ENCODE measurements at places on chromosomes 13 and 19.

DNA sequence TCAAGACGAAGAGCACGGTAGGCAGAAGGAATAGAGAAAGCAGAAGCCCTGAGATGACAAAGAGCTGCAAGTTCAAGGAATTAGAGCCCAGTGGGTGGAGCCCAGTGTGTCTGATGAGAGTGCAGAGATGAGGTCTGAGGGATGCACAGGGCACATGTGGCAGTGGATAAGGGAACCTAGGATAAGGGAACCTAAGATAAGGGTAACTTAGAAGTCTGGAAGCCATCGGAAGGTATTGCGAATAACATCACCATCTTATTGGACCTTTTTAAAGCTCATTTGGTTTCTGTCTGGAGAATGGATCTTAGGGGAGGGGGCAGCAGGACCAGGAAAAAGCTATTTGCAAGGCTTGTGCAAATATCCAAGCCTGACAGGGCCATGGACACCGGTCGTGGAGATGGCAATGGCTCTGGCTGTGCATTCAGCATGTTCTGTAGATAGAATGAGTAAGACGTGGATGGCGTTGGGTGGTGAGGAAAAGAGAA, 1.3 kb downstream of the FPR3 start:
- no peak for DNase-seq

- DNase-seq = no peak
Measured at GRCh38 chr13:41678249-41678648, 220.9 kb downstream of the RGCC start.

GRCh38 chr19:1453525-1454364, 3.8 kb downstream of the APC2 start:
- DNase-seq = no peak

- DNase-seq = peak; percentile 34
Measured at GRCh38 chr19:47190167-47190727, 40.8 kb downstream of the BBC3 start.

- DNase-seq = no peak
Measured at GRCh38 chr13:105346141-105346775, 1189.2 kb downstream of the EFNB2 start.

- DNase-seq = no peak
Measured at GRCh38 chr13:50170447-50171037, 155.3 kb downstream of the KCNRG start.

DNA sequence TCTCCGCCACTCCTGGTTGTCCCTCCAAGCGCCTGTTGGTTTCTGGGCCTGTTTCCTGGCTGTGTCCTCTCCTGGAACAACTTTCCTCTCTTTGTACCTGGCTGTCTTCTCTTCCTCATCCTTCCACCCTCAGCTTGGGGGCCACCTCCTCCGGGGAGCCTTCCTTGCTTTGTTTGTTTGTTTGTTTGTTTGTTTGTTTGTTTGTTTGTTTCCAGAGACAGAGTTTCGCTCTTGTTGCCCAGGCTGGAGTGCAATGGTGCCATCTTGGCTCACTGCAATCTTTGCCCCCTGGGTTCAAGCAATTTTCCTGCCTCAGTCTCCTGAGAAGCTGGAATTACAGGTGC, 6.6 kb upstream of the TCF3 start:
- DNase-seq = no peak

DNA sequence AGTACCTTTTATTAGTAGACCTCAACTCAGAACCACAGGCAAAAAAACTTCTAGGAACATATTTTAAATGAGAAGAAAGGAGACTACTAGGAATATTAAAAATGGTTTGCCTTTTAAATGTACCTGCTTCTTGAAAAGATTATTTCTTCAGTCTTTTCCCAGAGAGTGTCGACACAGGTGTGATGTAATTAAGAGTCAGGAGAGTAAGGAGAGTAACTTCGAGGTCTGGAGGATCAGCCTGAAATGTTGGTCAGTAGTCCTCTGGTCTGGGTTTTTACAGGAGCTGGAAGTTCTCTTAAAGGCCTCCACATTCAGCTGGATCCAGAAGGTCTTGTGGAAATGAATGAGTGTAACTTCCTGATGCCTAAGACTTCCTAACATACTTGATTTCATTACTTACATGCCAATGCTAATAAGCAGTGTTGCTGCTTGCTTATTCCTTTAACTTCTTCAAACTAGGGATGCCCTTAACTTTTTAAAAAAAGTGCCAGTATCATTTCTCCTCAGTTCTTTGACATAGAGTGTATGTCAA, at the start of gene KCTD4:
TSS of gene KCTD4 (minus strand) at position 345 of the 532 bp plus-strand sequence. CDS start 6,478 bp downstream, outside the sequence.
- no peak for DNase-seq

DNA sequence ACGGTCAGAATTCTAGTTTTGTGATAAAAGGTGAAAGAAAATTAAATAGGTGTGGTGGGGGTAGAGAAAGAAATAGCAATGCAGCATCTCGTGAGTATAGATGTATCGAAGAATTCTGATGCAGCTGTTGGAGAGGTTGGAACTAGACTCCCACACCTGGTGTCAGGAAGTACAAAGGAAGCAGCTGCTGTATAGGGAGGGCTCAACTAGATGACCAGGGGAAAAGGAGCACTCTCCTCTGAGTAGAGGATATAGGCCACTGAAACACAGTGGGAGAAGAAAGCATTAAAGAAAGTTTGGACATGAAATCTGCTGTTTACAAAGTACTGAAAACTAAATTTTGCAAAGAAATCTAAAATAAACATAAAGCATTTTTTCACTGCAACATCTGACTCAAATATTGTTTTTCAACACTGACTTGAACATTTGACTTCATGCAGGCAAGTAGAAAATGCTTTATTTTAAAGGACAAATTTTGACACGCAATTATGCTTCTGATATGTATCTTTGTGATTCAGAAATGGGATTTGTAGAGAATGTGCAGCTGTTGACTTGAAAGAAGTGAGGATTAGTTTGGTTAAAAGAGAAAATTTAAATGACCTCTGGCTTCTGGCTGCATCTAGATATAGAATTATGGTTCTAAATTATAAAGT, 82.2 kb downstream of the MIPEP start:
- DNase-seq = no peak

DNA sequence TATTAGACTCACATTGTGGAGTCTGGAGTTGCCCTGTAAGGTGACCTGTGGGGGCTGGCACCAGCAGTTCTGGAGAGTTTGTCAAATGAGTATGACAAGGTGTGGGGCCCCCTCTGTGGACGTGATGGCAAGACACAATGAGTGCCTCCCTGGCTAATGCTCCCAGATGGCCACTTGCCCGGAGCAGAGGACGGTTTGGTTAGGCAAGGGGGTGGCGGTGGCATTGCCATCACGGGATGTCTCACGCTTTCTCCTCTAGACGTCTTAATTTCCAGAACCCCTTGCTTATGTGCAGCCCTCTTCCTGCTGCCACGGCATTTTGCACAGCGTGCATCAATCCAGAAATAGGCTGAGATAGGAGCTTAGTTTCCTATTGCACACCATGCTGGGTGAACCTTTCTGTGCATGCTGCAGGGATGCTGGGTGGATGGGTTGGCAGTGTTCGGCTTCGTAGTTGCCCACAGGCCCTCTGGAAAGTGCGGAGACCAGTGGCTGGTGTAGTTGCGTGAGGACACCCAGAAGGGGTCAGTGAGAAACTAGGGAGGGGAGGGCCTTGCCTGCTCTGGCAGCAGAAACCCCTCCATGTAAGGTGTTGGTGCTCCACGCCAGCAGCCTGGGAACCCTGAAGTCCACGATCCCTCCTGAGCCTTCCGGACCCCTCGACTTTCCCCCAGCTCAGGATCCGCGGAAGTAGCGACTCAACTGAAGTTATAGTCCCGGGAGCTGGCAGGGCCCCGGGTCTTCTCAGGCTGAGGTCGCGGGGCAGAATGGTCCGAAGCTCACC, 18.1 kb upstream of the LRP3 start:
- DNase-seq = no peak

DNA sequence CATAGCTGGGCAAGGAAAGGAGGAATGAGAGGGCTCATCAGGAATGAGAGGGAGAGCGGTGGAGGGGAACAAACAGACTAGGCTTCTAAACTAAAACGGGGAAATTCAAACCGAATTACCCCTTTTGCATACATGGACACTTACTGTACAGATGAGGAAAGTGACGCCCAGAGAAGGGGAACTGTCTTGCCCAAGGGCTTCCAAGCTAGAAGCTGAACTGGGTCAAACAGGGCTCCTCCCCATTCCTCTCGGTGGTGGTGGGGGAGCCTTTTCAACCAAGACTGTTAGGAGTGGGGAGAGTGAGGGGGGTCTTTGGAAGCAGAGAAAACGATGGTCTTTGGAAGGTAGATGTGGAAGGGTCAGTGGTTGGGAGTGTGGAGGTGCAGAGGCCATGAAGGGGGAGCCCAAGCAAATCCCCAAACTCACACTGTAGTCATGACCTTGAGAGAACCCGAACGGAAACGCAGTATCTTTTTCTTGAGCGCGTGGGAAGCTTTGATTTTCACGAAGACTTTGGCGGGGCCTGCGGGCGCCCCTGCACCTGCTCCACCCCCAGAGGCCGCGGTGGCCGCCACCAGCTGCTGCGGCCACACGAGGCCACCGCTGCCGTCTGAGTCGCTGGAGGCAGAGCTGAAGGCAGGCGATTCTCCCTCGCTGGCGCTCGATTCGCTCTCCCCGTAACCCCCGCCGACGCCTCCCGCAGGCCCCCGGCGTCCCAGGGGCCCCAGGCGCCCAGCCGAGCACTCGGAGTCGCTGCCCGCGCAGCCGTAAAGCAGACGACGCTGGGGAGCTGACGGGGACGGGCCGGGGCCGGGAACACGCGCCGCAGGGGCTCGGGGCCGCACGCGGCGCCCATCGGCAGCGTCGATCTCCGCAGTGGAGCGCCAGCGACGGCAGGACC, 12.3 kb upstream of the GNG8 start:
- DNase-seq = no peak

All from stimulated activated CD4-positive, alpha-beta T cell treated with anti-CD3 and anti-CD28 coated beads, Interleukin-4, amount 100 ng/mL, for 48 hours (primary cell).